ENCODE measurements at places on chromosomes 1 and 21.

GRCh38 chr1:158793604-158794003, 12.6 kb upstream of the OR6N2 start:
- DNase-seq, result peak; percentile 60

DNA sequence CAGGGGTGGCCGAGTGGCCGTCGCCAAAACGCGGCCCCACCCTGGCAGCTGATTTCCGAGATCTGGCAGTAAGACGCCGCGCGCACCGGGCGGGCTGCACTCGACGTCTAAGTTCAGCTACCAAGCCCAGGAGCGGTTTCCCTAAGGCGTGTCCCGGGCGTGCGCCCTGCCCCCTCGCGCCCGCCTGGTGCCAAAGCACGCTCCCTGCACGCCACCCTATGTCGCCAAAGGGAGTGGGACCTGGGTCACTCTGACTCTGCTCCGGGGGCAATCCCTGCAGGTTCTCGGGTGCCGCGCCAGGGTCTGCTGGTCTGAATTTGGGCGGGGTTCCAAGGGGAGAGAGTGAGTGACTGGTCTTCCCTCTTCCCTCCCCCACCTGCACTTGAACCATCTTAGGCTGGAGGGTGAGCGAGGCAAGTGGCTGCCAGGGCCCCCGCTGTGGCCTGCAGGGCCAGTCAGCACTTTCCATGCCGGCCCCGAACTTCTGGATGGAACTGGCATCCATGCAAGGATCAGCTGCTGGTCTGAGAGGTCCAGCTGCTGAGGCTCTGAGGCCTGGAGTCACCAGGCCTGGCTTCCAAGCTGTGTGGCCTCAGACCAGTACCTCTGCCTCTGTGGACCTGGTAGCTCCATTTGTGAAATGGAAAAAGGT, at the start of gene LRRC38:
Gene LRRC38 (minus strand): TSS at position 109 of the 652 bp plus-strand sequence. CDS start 410 bp downstream, outside the sequence.
- DNase-seq, result peak; percentile 56

- DNase-seq, result peak; percentile 57
Measured at GRCh38 chr1:29129916-29130315, 6.2 kb upstream of the TMEM200B start.

DNA sequence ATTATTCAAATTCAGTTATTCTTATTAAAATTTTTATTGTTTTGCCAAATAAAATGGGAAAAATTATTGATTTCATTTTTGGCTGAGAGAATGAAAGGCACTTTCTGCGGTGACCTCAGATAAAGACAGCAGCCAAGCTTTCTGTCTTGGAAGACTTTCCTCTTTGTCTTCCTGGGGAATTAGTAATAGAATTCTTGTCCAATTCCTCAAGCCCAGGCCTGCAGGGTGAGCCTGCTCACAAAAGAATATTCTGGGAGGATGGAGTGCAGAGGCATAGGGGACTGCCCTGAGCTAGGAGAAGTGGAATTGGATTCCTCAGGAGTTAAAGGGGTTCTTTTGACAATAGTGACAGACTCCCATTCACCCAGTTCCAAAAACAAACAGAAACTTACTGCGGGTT, 614.5 kb upstream of the ADGRL2 start:
- no peak for DNase-seq

- DNase-seq, result no peak
Measured at GRCh38 chr1:212633161-212633560, 24.6 kb downstream of the ATF3 start.

DNA sequence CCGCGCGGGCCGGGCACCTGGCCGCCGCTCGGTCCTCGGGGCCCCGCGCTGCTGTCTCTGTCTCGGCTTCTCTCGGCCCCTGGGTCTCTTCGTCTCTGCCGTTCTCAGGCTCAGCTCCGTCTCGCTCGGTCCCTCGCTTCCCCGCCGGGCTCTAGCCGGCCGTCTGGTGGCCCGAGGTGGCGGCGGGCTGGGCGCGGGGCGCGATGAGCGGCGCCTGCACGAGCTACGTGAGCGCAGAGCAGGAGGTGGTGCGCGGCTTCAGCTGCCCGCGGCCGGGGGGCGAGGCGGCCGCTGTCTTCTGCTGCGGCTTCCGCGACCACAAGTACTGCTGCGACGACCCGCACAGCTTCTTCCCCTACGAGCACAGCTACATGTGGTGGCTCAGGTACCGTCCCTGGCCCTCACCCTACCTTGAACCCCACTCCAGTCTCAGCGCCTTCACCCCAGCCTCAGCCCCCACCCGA, 355 bp downstream of the SHISAL2A start:
- peak; percentile 61 for DNase-seq

GRCh38 chr1:224635356-224635755, 19.2 kb downstream of the CNIH3 start:
- no peak for DNase-seq

DNA sequence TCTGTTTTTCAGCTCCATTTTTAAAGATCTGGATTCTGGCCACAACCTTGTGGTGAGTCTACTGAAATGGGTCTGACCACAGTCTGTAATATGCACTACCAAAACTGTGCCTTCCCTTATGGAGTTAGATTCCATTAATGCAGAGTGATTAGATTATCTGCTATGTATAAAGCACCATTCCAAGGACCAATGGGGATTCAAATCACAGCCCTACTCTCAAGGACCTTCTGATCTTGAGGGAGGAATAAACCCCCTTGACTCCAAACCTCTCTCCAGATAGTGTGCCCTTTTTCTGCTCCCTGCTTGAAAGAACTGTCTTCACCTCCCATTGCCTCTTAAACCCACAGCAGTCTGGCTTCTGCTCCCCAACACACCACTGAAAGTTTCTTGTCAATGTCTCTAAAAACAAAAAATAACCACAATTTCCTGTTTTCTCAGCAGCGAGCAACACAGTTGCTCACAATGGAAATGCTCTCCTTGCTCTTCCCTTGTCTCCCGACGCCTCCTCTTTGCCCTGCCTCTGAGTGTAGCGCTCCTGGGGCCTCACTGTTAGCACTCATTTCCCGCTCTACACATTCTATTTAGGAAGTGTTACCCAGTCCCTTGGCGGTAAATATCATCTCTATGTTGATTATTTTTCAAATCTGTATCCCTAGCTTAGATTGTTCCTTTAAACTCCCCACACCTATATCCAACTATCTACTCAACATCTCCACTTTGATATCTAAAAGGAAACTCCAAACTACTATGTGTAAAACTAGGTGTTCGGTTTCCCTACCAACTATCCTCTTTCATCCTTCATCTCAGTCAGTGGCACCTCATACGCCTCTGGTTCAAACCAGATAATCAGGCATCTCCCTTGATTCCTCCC, 13.6 kb downstream of the PCNX2 start:
- DNase-seq, result no peak

- peak; percentile 72 for DNase-seq
Measured at GRCh38 chr1:77825131-77825709, 45.8 kb downstream of the MIGA1 start.

- DNase-seq, result no peak
Measured at GRCh38 chr21:44564886-44565598, 6.4 kb upstream of the KRTAP10-3 start.

DNA sequence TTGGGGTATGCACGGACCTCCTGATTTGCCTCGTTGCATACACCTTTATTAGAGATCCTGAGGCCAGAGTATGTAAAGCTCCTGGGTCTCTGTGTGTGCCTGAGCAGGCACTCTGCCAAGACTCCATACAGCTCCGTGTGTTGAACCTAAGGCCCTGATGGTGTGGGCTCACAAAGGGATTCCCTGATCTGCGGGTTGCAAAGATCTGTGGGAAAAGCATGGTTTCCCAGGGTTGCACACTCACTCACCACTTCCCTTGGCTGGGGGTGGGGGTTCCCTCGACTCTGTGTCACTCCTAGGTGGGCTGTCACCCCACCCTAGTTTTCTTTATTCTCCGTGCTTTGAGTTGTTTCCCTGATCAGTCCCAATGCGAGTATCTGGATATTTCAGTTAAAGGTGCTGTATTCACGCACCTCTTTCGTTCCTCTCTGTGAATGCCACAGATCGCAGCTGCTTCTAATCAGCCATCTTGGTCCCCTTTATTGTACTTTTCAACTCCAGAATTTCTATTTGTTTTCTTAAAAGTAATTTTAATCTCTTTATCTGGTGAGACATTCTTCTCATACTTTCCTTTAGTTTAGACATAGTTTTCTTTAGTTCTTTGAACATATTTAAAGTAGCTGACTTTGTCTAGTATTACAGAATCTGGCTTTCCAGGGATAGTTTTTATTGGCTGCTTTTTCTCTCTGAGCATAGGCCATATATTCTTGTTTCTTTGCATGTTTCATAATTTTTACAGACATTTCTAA, 39.0 kb upstream of the F3 start:
- no peak for DNase-seq

DNA sequence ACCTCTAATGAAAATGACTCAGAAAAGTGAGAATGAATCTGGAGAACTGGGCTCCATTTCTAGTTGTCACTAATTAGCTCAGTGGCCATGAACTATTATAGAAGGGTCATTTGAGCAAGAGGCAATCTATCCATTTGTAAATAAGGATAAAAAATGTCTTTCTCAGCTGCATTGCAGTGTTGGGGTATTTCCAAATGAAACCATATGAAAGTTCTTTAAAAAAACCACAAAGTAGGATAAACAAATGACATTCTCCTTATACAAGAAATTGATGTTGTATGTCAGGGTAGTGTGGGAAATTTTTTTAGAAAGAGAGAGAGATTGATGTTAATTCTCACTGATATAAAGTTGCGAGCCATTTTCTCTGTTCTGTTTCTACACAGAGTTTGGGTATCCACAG, 26.0 kb downstream of the FMO3 start:
- DNase-seq, result no peak

DNA sequence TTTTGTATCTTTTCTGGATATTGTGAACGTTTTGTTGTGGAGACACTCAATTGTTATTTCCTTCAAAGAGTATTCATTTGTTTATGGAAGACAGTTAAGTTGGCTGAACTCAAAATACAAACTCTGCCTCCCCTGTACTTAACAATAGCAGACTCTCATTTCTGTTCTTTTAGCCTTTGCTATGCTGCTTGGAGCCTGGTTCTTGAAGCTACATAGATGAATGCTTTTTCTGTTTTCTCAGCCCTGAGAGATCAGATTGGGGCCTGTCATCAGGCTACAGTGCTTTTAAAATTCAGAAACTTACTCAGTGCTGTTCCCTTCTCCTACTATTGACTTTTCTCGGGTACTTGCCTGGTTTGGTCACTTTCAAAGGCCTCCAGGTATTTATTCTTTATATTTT, 215.7 kb upstream of the LYPLAL1 start:
- no peak for DNase-seq

GRCh38 chr1:58352476-58353092, 193.9 kb downstream of the OMA1 start:
- no peak for DNase-seq

DNA sequence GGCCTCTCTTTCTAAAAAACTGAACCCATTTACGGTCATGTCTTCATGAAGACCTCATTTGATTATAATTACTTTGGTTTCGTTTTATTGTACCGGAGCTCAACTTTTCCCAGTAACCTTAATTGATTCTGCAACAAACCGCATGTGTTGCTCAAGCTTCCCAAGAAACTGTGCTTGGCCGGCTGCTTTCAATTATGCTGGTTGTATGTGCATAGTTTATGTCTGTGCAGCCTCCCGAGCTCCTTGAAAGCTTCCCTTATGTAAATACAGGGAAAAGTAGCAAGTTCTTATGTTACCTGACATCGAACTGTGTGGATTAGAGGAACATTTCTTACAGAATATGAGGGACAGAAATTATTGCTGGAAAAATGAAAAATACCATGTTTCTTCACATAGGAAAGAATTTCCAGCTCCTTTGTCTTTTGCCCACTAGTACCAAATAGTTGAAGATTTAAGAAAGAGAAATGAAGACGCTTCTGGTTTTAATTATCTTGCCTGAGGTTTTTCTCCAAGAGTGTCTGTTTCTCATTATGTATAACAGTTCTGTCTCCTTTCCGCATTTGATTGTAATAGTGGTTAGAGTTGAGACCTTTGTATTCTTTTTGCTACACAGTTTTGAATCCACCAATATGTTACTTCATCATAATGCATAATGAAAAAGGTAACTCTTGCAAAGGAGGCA, 2.1 kb downstream of the VCAM1 start:
- DNase-seq, result no peak

- no peak for DNase-seq
Measured at GRCh38 chr21:22710721-22711120, 1712.5 kb downstream of the NCAM2 start.

DNA sequence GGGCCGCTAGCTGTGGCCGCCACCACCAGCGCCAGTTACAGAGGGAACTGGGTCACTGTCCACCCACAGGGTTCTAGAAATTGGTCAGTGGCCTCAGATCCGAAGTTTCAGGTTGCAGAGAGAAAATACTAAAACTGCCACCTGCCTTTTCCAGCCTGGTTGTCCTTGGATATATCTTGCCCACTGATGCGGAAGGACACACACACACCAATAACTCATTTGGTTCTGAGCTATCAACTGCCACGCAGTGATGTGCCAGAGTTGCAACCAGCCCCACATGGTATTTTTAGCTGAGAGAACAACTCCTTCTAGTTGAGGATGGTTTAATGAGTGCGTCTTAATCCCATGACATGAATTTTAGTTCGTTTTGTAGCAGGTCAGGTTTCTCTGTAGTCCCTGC, 68.1 kb downstream of the SH3BGR start:
- DNase-seq, result no peak

DNA sequence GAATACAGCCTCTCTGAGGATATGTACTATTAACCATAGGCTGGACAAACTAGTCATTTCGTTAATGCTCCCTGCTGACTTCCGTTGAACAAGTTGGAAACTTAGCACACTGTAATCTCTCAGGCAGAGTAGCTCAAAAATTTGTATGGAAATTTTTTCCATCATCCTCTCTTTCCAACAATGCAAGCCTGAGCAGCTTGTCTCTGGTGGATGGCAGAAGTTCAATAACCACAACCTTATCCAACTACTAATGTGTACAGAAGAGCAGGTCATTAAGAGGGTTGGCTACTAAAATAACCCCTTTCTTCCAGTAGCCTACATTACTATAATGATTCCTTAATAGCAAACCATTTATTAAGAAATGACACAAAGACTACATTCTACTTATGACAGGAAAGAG, 262.3 kb downstream of the NFIA start:
- DNase-seq, result no peak

- no peak for DNase-seq
Measured at GRCh38 chr1:220121791-220122530, 28.0 kb downstream of the IARS2 start.

GRCh38 chr1:168497376-168497950, 46.3 kb downstream of the XCL2 start:
- DNase-seq, result no peak

DNA sequence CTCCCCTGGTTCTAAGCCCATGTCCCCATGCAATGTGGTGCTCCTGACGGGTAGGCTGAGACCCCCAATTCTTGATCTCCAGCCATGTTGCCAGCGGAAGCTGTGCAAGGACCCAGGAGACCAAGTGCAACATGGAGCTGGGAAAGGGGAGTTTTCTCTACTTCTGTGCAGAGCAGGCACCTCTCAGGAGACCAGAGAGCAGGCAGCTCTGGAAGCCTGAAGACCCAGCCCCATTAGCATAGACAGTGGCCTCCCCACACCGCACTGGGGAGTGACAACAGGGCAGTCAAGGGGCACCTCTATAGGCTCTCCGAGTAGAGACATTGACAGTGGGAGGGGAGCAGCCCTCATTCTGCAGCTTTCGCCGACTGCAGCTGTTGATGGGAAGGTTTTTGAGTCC, 410.2 kb downstream of the MATN1 start:
- DNase-seq, result no peak

All from mesendoderm (in vitro differentiated cells).